Prostate gland (tissue), 2 donors: ENCODE measurements at places on chromosomes 6 and 20. TPM values are rescaled to one million over a fixed set of nuclear protein-coding genes. Genes with fewer than 3 reads are reported as not detected.

The BICRAL gene
- total RNA-seq = 21.0 TPM

The PBOV1 gene
- not detected for total RNA-seq

The EYA4 gene
- 4.1 TPM for total RNA-seq

The TRAPPC3L gene
- not detected for total RNA-seq

The WFDC2 gene
- total RNA-seq = 100.0 TPM

The C6orf15 gene
- total RNA-seq = not detected

The CLVS2 gene
- 3.0 TPM for total RNA-seq

The THBS2 gene
- 10.9 TPM for total RNA-seq

The PRR3 gene
- total RNA-seq = 11.7 TPM

The SRC gene
- 61.2 TPM for total RNA-seq

The CRIP3 gene
- 0.55 TPM for total RNA-seq

The SOBP gene
- total RNA-seq = 15.8 TPM

The TPBG gene
- 21.0 TPM for total RNA-seq
